ENCODE measurements at places on chromosomes 5 and 9.

DNA sequence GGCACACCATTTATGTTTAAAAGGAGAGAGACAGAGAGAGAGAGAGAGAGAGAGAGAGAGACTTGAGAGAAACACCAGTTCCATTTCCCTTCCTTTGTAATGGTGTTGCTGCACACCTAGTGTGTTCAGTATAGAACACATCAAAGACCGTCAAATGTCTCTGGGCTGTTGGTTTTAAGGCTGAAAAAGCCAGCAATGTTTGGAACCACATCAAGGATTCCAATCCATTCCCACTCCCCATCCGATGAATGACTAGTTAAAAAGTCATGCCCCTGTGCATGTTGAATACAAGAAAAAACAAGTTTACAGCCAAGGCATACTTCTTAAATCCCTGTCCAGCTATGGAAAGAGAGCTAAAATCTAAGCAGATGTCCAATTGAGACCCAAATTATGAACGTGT lies 83.0 kb upstream of the IFNE start:
- no peak for DNase-seq

DNA sequence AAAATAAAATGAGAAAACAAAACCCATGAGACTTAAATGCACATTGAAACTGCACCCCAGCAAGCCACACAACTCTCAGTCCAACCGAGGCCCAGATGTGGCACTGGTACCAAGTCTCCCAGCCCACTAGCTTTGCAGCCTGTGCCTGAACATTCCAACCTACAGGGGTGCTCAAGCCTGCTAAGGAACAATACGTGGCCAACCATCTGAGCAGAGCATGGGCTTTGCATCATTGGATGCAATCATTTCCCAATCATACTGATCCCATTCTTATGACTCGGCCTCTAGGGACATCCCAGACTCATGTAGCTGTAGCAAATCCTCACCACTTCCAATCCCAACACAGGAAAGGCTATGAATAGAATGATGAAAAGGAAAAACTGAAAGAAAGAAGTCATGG lies 297.2 kb downstream of the SPOCK1 start:
- DNase-seq, result no peak

- no peak for DNase-seq
Observed at GRCh38 chr5:128192368-128192767, 108.8 kb downstream of the SLC12A2 start.

GRCh38 chr5:72883850-72884249 lies 67.4 kb downstream of the TNPO1 start:
- DNase-seq, result no peak

DNA sequence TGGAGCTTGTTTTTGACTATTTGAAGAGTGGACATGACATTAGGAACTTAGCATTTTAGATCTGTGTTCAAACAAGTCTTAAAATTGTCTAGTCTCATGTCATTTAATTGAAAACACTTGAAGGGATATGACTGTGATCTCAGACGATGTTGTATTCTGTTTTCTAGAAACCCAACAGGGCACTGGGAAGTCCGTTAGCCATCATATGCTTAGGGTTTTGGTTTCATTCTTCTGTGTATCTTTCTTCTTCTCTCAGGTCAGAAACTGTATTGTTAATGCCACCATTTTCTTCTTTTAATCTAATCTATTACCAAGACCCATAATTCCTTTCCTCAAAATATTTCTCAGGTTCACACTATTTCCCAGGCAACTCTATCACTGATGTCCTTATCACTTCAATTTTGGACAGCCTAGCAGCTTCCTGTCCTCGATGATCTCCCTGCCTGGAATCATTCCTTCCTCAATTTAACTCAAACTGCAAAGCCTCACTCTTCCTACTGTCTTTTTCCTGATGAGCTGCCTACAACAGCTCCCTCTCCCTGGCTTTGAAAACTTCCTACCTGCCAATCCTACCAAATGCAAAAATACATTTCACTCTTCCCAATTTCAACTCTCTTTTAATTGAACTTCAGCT lies 77.7 kb downstream of the MEF2C start:
- no peak for DNase-seq

DNA sequence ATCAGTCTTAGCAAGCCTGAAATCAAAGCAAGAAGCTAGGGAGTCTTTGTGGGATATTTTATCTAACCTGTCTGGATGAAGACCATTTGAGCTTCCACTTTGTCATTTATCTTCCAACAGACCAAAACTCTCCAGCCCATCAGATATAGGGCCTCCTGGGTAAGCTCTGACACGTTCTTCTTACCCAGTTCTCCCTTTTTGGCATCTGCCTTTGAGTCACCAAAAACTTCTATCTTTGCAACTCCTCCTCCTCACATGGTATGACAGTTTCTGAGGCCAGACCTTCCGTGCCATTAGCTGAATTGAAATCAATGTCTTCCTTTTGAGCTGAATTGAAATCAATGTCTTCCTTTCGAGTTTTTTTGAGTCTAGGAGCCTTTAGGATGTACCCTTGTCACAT lies 156.6 kb upstream of the SPRY4 start:
- DNase-seq, result no peak

DNA sequence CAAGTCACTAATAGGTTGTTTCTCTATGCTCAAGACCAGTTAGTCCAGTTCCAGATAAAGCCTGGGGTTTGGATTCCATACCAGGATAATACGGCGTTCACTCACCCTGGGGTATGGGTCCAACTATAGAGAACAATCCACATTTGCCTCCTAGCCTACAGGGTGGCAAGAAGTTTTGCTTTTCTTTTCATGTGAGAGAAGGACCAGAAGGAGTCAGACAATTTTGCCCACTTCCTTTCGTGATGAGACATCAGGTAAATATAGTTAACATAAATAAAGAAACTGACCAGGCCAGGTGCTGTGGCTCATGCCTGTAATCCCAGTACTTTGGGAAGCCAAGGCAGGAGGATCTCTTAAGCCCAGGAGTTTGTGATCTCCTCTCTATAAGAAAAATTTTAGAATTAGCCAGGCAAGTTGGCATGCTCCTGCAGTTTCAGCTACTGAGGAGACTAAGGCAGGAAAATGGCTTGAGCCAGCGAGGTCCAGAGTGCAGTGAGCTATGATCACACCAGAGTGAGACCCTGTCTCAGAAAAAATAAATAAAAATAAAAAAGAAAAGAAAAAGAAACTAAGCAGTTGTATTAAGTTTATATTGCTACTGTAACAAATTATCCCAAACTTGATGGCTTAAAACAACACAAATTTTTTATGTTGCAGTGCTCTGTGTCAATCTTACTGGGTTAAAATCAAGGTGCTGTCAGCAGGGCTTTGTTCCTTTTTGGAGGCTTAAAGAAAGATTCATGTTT lies 7.5 kb upstream of the REEP5 start:
- DNase-seq, result no peak

DNA sequence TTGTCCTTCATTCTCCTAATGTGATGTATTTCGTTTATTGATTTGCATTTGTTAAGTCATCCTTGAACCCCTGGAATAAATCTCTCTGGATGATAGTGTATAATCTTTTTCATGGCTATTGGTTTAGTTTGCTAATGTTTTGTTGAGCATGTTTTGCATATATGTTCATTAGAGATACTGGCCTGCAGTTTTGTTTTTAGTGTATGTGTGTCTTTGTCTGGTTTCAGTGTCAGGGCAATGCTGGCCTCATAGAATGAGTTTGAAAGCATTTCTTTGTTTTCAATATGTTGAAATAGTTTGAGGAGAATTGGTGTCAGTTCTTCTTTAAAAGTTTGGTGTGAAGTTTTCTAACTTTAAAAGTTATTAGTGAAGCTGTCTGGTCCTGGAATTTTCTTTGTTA lies 149.6 kb upstream of the ATP10B start:
- no peak for DNase-seq

Data from activated effector memory CD4-positive, alpha-beta T cell treated with Interleukin-2 at 50 U/mL for 16 hours (primary cell).